ENCODE measurements at places on chromosomes 7 and 10.

GRCh38 chr10:132355297-132355696, 23.3 kb downstream of the LRRC27 start:
- no peaks in the 10 kb centered on the region for H3K27me3 ChIP-seq
- H3K4me3 ChIP-seq, result no peak overlapping the region
- H3K4me1 ChIP-seq, result no peaks in the 10 kb centered on the region
- DNase-seq, result no peak
- no peak overlapping the region for H3K27ac ChIP-seq
- H3K36me3 ChIP-seq, result no peaks in the 10 kb centered on the region

DNA sequence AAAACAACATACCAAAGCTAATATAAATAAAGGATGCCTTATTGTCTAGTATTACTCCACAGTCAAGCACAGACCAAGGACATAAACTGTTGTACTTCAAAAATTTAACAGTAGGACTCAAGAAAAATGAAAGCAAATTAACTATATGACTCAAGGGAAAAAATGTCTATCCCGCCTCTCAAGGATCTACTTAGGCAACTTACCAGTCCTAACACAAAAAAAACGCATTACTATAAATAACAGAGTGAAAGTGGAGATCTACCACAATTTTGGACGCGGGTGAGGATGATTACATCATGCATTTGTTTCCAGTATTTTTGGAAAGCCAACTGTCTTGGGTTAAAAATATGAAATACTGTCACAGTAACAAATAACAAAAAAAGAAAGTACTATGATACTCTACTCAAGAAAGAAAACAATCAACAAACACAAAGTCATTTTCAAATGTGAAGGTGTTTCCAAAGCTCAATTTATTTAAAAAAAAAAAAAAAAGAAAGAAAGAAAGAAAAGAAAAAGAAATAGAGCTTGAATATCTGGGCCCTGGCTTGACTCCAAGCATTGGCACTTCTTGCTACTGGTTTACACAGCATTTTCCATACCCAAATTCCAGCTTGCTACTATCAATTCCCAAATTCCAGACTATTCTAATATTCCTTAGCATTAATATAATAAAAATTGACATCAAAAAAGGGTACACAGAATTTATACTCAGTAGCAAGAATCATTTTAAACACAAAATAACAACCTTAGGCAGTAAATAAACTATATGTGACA, 99.4 kb downstream of the RSU1 start:
- no peak overlapping the region for H3K4me3 ChIP-seq
- H3K27me3 ChIP-seq, result no peaks in the 10 kb centered on the region
- H3K4me1 ChIP-seq, result no peaks in the 10 kb centered on the region

- peak overlapping the region; percentile 84 for H3K27ac ChIP-seq
- H3K36me3 ChIP-seq, result no peaks in the 10 kb centered on the region
- DNase-seq, result no peak
- H3K27me3 ChIP-seq, result no peaks in the 10 kb centered on the region
These were observed 1.0 kb upstream of the FAM20C start for GRCh38 chr7:191105-191980.

DNA sequence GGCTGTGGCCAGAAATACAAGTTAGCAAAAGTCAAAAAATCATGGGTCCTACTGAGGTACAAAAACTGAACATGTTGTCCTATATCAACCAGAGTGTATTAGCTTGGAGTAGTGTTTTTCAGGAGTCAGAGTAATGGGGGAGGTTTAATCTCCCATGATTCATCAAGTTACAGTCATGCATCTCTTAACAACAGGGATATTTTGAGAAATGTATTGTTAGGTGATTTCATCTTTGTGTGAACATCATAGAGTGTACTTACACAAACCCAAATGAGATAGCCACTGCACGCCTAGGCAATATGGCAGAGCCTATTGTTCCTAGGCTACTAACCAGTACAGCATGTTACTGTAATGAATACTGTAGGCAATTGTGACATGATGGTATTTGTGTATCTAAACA, 14.9 kb upstream of the TES start:
- H3K36me3 ChIP-seq, result no peaks in the 10 kb centered on the region
- no peaks in the 10 kb centered on the region for H3K27me3 ChIP-seq
- DNase-seq, result no peak
- no peaks in the 10 kb centered on the region for H3K4me1 ChIP-seq

DNA sequence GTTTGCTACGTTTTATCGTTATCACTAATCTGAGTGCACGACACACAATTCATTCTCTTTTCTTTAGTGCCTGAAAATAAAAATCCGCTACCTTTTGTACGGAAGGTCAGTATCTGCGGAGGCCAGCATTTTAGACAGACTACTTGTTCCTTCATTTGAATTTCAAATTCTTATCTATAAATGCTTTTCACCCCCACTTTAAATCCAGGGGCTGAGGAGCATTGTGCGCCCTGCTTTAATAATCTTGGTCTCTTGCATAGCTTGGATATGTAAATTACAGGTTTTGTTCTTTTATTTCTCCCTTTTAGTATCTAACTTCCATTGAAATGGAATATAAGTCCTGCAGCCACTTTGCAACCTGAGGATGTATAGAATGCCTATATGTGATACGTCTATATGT, 44.7 kb downstream of the NRP1 start:
- H3K27me3 ChIP-seq, result no peaks in the 10 kb centered on the region
- DNase-seq, result no peak
- H3K27ac ChIP-seq, result no peak overlapping the region
- no peak overlapping the region for H3K4me3 ChIP-seq
- H3K36me3 ChIP-seq, result no peaks in the 10 kb centered on the region
- H3K4me1 ChIP-seq, result peaks cover 43% of the 10 kb centered on the region

GRCh38 chr7:100823140-100823525, 4.2 kb downstream of the EPHB4 start:
- DNase-seq, result no peak
- peaks cover 34% of the 10 kb centered on the region for H3K4me1 ChIP-seq
- no peak overlapping the region for H3K4me3 ChIP-seq
- H3K36me3 ChIP-seq, result peaks cover 5% of the 10 kb centered on the region
- H3K27me3 ChIP-seq, result no peaks in the 10 kb centered on the region

GRCh38 chr7:69438584-69439412, 159.5 kb upstream of the AUTS2 start:
- no peaks in the 10 kb centered on the region for H3K27me3 ChIP-seq
- H3K27ac ChIP-seq, result no peak overlapping the region
- H3K4me1 ChIP-seq, result peaks cover 18% of the 10 kb centered on the region
- no peak for DNase-seq

- DNase-seq, result no peak
- peaks cover 95% of the 10 kb centered on the region for H3K4me1 ChIP-seq
- H3K36me3 ChIP-seq, result peaks cover 7% of the 10 kb centered on the region
These were observed 157.4 kb downstream of the ARID5B start for GRCh38 chr10:62058896-62059216.

GRCh38 chr10:86074294-86074693, 292.3 kb downstream of the GRID1 start:
- no peak overlapping the region for H3K4me3 ChIP-seq
- H3K4me1 ChIP-seq, result no peaks in the 10 kb centered on the region
- DNase-seq, result no peak
- no peak overlapping the region for H3K27ac ChIP-seq
- no peaks in the 10 kb centered on the region for H3K27me3 ChIP-seq
- no peaks in the 10 kb centered on the region for H3K36me3 ChIP-seq

DNA sequence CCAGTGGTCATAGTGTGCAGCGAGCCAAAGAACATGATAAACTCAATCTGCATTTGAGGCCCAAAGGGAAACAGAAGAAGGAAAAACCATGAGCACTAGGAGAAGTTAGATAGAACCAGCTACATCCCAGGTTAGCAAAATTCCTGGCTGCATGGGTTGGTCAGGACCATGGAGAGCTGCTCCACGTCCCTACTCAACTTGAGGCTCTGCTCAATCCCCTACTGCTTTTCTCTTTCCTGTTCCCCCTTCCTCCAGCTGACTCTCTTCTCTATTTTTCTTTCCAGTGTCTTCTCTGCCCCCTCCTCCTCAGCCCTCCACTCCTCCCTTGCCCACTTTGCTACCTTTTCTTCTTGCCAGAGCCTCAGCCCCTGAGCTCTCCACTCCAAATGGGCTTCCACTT, 21.9 kb upstream of the VSIR start:
- no peaks in the 10 kb centered on the region for H3K36me3 ChIP-seq
- DNase-seq, result no peak
- H3K27me3 ChIP-seq, result no peaks in the 10 kb centered on the region
- no peak overlapping the region for H3K27ac ChIP-seq
- H3K4me3 ChIP-seq, result no peak overlapping the region

DNA sequence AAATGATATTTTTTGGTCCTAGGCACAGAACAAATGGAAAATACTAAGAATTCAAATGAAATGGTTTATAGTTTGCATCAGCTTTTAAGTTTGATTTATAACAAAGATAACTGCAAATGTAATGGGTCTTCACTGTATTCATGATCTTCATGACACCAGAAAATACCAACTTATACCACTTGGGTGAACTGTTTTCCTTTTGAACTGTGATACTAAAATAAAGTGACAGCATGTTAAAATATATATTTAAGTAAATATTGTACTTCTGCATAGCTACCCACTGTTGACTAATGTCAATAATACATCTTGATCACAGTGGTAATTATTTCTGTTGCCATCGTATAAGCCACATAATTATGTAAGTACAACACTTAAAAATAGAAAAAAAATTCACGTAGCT, 442.0 kb upstream of the ANKRD30A start:
- H3K4me3 ChIP-seq, result no peak overlapping the region
- H3K27ac ChIP-seq, result no peak overlapping the region
- DNase-seq, result no peak
- no peaks in the 10 kb centered on the region for H3K27me3 ChIP-seq

DNA sequence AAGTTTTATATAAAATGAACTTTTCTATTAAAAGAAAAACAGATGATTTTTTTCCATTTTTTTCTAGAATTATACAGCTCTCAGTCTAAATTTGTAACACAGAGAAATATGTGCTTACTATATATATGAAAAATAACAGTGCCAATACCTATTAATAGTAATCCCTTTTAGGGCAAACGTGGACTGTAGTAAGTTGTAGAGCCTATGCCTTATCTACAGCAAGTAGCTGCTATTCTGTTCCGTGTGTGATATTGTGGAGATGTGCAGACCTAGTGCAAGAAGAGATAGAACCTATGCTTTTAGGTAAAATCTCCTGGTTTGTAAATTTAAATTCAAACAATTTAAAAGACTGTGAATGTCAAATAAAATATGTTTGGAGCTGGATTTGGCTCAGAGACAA, 72.9 kb downstream of the FAS start:
- H3K36me3 ChIP-seq, result no peaks in the 10 kb centered on the region
- no peak for DNase-seq
- no peak overlapping the region for H3K27ac ChIP-seq

- peaks cover 43% of the 10 kb centered on the region for H3K4me1 ChIP-seq
- peak overlapping the region; percentile 11 for H3K4me3 ChIP-seq
- no peaks in the 10 kb centered on the region for H3K36me3 ChIP-seq
These were observed 86.9 kb downstream of the JAZF1 start for GRCh38 chr7:28093623-28094232.

GRCh38 chr10:3261921-3262320, 89.3 kb upstream of the PITRM1 start:
- no peaks in the 10 kb centered on the region for H3K36me3 ChIP-seq
- no peak overlapping the region for H3K27ac ChIP-seq
- no peak overlapping the region for H3K4me3 ChIP-seq
- no peaks in the 10 kb centered on the region for H3K4me1 ChIP-seq
- DNase-seq, result no peak

DNA sequence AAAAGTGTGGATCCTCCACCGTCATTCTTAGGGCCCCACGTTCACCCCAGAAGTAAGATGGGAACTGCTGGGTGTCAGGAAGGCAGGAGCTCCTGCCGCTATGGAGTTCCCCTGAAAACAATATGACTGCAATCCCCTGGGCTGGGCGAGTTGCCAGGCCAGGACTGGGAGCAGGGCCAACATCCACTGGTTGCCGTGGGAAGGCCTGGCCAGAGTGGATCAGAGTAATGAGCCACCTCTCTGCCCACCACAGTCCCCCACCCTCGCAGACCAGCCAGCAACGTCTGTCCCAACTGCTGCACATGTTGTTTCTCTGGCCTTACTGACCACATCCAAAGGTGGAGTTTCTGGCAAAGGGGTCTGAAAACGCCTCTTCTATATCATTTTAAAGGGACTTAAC, 86.6 kb downstream of the STRA8 start:
- H3K4me1 ChIP-seq, result no peaks in the 10 kb centered on the region
- H3K4me3 ChIP-seq, result no peak overlapping the region
- no peak for DNase-seq
- H3K27ac ChIP-seq, result peak overlapping the region; percentile 35

GRCh38 chr10:14751014-14751896, 23.4 kb downstream of the FAM107B start:
- DNase-seq, result no peak
- no peak overlapping the region for H3K4me3 ChIP-seq
- H3K4me1 ChIP-seq, result peaks cover 48% of the 10 kb centered on the region

GRCh38 chr7:157139111-157139809, 534 bp downstream of the UBE3C start:
- H3K4me3 ChIP-seq, result peak overlapping the region; percentile 83
- H3K27ac ChIP-seq, result peak overlapping the region; percentile 88

DNA sequence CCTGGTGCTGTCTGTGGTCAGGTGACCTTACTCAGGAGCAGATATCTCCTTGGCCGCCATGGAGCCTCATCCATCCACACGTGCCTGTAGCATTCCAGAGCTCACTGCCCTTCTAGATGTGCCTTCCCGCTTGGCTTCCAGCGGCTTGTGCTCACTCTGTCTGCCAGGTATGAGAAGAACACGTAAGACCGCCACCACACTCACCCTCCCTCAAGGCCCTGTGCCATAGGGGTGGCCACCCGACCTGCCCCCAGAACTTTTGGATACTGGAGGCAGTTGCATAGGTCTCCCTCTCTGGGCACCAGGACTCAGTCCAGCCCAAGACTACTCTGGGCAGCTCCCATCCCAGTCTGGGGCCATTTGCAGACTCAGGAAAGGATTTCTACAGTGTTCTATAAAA, 4.1 kb downstream of the MARVELD1 start:
- peaks cover 72% of the 10 kb centered on the region for H3K4me1 ChIP-seq
- DNase-seq, result no peak
- H3K4me3 ChIP-seq, result no peak overlapping the region
- H3K36me3 ChIP-seq, result peaks cover 10% of the 10 kb centered on the region

- no peak for DNase-seq
- no peak overlapping the region for H3K4me3 ChIP-seq
- H3K36me3 ChIP-seq, result no peaks in the 10 kb centered on the region
- H3K27ac ChIP-seq, result no peak overlapping the region
These were observed 135.0 kb downstream of the DYNC1I1 start for GRCh38 chr7:95907337-95907736.

DNA sequence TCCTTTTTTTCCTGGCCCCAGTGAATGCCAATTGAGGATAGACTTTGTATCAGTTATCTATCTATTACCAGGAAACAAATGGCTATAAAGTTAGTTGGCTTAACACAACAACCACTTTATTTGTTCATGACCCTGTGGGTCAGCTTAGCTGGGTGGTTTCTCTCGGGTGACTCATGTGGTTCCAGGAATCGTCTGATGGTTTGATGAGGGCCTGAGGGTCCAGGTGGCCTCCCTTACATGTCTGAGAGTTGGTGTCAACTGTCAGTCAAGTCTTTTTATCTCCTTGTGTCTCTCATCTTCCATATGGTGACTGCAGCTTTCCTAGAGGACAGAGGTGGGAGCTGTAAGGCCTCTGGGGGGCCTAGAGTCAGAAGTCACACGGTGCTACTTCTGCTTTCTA, 15.3 kb upstream of the MAPK8 start:
- H3K4me3 ChIP-seq, result no peak overlapping the region
- peaks cover 7% of the 10 kb centered on the region for H3K4me1 ChIP-seq
- H3K36me3 ChIP-seq, result no peaks in the 10 kb centered on the region
- H3K27ac ChIP-seq, result no peak overlapping the region
- H3K27me3 ChIP-seq, result no peaks in the 10 kb centered on the region

GRCh38 chr7:22726345-22726906, 574 bp upstream of the IL6 start:
- no peak for DNase-seq
- no peaks in the 10 kb centered on the region for H3K36me3 ChIP-seq
- H3K27ac ChIP-seq, result peak overlapping the region; percentile 67
- peak overlapping the region; percentile 37 for H3K4me3 ChIP-seq
- no peaks in the 10 kb centered on the region for H3K27me3 ChIP-seq

All from vagina (tissue), 2 donors.